ENCODE measurements at places on chromosomes 2 and 18.

- no peak for DNase-seq
These were observed 72.1 kb downstream of the CABLES1 start for GRCh38 chr18:23207191-23207955.

DNA sequence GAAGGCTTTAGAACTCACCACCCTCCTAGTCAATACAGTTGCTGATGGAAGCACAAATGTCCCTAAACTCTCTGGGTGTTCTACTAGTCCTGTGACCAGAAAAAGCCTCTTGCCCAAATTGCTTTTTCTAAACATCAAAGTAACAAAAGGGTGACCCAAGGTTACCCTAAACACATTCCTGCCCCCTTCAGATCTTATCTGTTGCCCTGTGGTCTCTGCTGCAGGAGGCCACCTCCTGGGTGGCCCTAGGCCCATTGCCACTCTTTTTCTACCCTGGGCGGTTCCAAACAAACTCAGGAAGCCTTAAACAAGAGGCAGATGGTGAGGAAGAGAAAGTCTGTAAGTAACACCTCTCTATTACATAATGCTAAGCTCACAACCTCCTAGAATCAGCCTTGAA, 3.3 kb downstream of the RNF152 start:
- no peak for DNase-seq

DNA sequence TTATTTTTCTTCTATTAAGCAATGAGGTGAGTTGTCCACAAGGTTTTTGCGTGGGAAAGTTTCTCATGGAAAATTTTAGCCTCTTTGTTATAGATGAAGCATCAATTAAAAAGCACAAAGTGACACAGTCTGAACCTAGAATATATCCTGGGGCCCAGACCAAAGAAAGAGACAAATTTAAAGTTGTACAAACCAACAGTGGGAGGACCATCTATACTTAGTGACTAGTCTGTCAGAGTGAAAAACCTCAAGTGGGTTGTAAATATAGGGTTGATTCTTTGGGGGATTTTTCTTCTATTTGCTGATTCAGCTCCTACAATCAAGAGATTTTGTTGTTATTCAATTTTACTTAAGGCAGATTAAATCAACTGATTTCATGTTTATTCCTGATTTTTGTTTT, 256.2 kb downstream of the SATB2 start:
- no peak for DNase-seq

DNA sequence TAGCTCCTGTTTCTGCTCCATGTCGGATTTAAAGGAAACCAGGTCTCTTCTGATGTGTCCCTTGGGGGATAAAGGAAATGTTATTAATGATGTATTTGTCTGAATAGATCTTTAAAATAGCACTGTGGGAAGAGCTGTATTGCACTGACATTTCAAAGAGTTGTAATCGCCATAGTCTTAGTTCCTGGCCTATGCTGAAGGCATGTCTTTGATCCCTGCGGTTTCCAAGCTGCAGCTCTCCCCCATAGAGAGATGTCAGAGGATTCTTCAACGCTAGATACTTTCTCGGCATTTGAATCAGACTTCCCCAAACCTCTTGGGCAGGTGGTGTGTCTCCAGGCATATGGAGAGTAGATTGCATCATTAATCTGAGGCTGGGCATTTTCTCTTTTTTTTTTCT, 40.4 kb downstream of the NAT8 start:
- DNase-seq = no peak

DNA sequence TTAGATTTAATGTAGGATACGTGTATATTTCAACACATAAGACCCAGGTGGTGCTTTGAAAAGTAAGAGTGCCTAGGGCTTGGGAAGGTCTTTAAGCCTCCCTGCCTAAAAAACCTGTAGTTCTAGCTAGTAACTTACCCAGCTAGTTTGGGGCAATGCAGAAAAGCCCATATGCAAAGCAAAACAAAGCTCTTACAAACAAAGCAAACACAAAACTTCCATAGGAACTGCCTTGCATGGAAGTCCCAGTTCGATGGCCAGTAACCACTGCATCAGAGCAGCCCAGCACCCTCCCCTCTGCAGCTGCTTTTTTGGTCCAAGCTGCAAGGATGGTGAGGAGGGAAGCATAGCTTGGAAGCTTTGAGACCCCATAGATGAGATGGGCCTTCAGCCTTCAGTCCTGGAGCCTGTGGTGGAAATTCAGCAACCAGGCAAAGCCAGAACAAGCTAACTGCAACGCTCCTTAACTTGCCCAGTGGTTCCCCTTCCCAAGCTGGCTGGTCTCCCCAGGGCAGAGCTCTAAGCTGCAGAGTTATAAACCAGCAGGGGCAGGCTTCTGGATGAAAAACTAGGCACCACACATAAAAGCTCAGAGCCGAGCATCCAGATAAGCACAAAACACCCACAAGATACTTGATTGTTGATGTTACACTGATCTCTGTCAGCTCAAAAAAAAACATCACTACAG, 16.2 kb downstream of the C2orf76 start:
- DNase-seq = no peak

GRCh38 chr18:5759194-5759593, 136.1 kb downstream of the TMEM200C start:
- no peak for DNase-seq

DNA sequence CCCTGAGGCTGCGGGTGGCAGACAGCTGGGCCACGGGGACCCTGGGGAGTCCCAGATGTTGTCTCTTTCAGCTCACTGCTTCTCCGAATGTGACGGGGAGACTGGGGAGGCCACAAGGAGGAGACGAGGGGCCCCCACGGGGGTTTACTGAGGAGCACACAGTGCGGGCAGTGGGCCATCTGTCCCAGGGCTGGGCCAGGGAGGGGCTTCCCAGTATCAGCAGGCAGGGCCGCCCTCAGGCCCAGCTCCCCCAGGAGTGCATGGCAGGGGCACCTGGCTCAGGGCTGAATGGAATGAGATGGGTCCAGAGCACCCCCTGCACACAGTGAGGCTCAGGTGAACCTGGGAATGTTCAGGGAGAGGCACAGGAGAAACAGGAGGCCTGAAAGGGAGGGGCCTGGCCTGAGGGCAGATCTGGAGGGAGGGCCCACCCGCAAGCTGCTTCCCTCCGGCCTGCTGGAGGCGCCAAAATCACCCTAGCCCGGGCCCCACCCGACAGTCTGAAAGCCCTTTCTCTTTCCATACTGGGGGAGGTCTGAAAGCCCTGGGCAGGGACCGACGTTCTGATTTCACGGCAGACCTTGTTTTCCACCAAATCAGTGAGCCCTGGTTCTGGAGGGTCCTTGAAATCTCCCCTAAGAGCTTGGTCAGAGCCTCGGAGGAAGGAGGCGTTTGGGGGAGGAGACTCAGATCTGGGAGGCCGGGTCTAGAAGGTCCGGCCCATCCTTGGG, 35.5 kb upstream of the PTMA start:
- DNase-seq = no peak

DNA sequence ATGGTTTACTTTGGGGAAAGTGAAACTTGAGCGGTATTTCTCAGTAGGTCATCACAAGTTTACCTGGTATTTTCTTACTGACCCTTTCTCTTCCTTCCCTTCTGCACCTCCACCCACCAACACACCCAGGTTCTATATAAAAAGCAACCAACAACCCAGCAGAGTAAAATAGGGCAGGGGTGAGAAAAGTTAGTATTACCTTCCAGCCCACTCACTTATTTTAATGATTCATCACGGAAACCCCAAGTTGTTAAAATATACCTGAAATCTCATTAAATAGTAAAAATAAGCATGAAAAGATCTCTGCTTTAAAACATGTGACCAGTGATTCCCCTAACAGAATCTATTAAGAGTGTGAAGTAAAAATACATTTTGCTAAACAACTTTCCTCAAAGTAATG, 306.1 kb downstream of the ZEB2 start:
- no peak for DNase-seq

- no peak for DNase-seq
These were observed 62.3 kb upstream of the TMEM178A start for GRCh38 chr2:39603436-39603835.
